CD4-positive, alpha-beta memory T cell (primary cell): ENCODE measurements at places on chromosomes 5 and 9. TPM values are rescaled to one million over a fixed set of nuclear protein-coding genes. Genes with fewer than 3 reads are reported as not detected.

GRCh38 chr9:134317790-134318414 lies 8.4 kb upstream of the RXRA start:
- no peak for DNase-seq

The RAI14 gene
- total RNA-seq: 2.6 TPM

The SPINK4 gene
- total RNA-seq: not detected

The SCGB3A1 gene
- not detected for total RNA-seq

The FOXD4L4 gene
- 0.69 TPM for total RNA-seq

DNA sequence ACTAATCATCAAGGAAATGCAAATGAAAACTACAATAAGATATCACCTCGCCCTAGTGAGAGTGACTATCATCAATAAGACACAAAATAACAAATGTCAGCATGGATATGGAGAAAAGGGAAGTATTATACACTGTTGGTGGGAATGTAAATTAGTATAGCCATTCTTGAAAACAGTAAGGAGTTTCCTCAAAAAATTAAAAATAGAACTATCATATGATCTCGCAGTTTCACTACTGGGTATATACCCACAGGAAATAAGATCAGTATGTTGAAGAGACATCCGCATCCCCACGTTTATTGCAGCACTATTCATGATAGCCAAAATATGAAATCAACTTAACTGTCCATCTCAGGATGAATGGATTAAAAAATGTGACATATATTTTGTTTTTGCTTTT lies 31.6 kb upstream of the STK32A start:
- no peak for DNase-seq

DNA sequence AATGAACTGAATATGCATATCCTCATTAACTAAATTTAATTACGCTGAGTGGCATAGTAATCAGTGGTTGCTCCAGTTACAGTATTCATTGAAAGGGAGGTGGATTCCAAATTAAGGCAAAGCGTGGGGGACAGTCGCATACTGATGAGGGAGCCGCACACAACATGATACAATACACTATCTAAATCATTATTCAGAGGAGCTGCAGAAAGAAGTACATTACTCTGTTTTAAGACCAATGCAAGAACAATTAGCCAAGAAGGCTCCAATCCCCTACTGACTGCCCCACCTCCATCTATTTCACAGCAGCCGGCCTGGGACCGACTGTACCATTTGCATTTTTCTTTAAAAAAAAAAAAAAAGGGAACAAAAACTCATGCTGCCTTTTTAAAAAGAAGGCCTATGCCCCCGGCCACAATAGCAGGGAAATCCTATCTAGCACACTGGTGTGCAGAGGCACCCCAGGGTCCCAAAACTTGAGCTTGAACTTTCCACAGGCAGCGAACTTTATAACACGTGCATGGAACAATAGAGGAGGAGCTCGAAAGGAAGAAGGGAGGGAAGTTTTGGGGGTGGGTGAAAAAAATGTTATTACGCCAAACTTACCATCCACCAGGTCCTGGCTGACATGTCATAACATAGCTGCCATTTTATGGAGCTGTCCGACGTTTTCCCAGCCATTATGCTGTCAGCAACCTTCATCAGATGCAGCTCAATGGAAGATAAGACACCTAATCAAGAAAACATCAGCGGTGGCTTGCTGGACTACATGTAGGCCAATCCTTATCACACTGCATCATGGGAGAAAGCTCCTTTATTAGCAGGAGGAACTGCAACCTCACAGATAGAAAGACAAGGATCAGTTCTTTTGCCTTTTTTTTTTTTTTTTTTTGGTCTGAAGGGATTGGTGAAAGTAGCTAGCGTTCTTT lies 161.6 kb downstream of the ZDHHC21 start:
- no peak for DNase-seq

The CCNO gene
- not detected for total RNA-seq

DNA sequence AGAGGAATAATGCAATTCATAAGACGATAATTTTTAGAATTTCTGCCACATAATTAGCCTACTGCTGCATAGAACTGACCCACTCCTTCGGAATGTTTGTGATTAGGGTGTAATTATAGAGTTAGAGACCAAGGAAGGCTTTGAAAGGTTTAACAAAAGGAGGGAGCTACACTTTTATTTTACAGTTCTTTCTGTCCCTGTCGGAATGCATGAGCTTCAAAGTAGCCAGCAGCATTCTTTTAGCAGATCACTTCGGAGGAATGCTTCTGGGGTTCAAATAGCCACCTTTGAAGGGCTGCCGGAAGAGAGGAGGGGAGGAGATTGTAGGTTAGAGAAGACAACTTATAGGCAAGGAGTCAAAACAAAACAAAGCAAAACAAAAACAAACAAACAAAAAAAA lies 168.1 kb downstream of the GRIA1 start:
- DNase-seq: no peak

The POLR1E gene
- total RNA-seq: 38.2 TPM

The MARCHF11 gene
- not detected for total RNA-seq

- no peak for DNase-seq
These were observed 176.2 kb downstream of the SEC61B start for GRCh38 chr9:99398241-99398640.

DNA sequence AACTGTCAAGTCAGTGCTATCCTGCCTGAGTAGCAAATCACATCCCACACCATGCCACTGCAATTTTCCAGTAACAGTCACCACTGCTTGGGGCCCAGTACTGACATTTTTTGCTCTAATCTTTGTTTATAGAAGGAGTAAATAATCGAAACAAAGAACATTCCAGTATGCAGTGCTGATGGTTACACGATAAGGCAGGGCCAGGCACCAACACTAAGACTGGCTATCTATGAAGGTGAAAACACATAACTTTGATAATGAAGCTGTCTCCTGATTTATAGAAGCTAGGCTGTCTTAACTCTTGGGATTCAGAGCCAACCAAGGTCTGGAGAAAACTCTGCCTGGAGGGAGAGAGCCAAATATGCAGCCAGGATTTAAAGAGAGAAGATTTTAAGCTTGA lies 365.3 kb downstream of the BNC2 start:
- no peak for DNase-seq

The SLC34A3 gene
- not detected for total RNA-seq

The SPINK7 gene
- total RNA-seq: not detected

The SDHA gene
- total RNA-seq: 131 TPM

The CTNNA1 gene
- total RNA-seq: 26.1 TPM

The STPG3 gene
- total RNA-seq: not detected

GRCh38 chr5:123120197-123120596 lies 31.2 kb downstream of the PRDM6 start:
- DNase-seq: no peak

GRCh38 chr5:83731638-83732037 lies 11.0 kb upstream of the HAPLN1 start:
- DNase-seq: no peak

The IFNK gene
- total RNA-seq: not detected

The CCNJL gene
- total RNA-seq: not detected

The SLC6A18 gene
- not detected for total RNA-seq

DNA sequence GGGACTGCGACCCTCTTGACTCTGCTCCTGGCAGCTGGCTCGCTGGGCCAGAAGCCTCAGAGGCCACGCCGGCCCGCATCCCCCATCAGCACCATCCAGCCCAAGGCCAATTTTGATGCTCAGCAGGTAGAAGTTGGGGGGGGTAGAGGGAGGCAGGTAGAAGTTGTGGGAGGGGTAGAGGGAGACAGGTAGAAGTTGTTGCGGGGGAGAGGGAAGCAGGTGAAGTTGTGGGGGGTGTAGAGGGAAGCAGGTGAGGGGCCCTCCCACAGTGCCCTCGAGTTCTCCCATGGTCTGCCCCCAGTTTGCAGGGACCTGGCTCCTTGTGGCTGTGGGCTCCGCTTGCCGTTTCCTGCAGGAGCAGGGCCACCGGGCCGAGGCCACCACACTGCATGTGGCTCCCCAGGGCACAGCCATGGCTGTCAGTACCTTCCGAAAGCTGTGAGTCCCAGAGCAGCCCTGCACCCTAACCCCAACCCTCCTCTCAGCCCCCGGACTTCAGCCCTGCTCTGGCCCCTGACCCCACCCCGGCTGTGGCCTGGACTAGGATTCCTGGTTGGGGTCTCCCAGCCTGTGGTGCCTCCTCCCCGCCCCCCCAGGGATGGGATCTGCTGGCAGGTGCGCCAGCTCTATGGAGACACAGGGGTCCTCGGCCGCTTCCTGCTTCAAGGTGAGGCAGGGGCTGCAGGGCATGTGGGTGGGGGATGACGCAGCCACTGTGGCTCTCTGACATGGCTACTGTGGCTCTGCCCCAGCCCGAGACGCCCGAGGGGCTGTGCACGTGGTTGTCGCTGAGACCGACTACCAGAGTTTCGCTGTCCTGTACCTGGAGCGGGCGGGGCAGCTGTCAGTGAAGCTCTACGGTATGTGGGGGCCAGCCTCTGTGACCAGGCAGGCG lies 537 bp downstream of the C8G start:
- no peak for DNase-seq

The SLC23A1 gene
- not detected for total RNA-seq

DNA sequence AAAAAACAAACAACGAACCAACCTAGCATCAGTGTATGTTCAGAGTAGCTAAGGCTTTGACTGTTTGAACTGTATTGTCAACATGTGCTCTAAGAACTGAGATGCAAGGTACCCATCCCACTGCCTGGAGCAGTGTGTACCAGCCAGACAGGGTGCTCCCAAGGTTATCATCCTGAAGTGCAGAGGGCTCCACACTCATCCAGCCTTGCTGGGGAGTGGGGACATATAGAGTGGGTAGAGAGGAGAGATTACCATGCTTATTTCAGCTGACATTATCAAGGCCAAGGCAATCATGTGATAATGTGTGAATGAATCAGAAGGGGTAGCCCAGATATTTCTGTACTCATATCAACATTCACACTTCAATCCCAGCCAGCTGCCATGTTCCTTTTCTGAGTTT lies 68.7 kb upstream of the ZNF622 start:
- no peak for DNase-seq

DNA sequence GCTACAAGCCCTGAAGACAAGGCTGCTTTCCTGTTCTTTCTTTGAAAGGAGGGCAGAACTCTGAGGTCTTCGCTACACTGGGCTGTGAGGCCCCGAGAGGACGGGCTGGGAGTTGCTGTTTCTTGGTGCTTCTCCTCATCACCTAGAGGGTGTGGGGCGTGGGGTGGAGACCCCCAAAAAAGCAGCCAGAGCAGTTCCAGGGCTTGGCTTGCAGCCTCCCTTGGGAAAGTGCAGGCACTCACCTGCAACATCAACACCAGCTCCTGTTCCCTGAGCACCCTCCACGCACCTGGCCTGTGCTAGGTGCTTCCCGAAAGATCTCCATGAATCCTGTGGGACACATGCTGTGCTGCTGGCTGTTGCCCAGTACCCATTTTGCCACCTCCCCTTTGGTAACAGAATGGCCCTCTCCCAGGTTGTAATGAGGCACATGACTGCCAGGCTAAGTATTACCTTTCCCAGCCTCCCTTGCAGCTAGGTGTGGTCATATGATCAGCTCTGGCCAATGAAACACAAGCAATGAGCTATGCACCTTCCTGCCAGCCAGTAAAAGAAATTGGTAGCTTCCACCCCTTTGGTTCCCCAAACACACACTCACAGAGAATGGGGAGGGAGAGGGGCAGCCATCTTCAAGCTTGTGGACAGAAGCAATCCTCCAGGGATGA lies 146.0 kb downstream of the C9orf50 start:
- DNase-seq: no peak

DNA sequence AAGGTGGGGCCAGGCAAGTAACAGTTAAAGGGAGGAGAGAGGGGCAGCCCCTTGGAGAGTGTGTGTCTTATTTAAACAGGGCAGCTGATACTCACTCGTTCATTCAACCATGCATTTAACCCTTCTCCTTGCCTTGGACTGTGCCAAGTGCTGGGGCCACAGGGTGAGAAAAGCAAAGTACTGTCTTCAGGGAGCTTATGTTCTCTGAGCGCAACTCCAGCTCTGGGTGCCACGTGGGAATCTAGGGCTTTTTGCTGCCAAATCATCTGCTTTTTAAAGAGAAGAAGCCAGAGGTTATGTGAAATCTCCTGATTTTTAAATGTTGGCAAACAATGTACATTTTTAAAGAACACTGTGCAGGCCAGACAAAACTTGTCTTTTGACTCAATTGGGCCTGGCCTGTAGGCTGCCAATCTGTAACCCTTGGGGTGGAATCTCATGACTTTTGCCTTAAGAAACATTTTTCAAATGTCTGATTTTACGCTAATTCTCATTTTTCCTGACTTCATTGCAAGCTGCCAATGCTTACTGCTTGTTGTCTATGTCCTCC lies 157.8 kb downstream of the NTRK2 start:
- DNase-seq: no peak

The ENTREP1 gene
- total RNA-seq: not detected

GRCh38 chr9:137423514-137424291 lies 510 bp downstream of the NOXA1 start:
- no peak for DNase-seq

GRCh38 chr9:129445794-129446306 lies 175.1 kb downstream of the C9orf50 start:
- DNase-seq: no peak

DNA sequence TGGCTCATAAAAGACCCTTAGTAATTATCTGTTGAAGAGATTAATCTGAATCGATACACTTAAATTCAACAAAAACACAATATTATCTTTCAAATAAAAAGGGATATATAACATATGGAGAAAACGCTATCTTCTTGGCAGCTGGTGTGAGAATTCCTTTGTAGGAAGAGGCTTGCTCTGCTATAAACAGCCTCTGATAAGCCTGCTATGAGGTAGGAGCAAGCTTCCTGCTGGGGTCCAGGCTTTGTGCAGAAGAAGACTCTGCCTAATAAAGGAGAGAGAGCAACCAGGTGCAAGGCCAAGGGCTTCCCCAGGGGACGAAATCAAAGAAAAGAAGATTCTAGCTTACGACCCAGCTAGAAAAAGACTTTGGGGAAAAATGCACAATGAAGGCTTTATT lies 43.3 kb upstream of the SSBP2 start:
- DNase-seq: no peak

DNA sequence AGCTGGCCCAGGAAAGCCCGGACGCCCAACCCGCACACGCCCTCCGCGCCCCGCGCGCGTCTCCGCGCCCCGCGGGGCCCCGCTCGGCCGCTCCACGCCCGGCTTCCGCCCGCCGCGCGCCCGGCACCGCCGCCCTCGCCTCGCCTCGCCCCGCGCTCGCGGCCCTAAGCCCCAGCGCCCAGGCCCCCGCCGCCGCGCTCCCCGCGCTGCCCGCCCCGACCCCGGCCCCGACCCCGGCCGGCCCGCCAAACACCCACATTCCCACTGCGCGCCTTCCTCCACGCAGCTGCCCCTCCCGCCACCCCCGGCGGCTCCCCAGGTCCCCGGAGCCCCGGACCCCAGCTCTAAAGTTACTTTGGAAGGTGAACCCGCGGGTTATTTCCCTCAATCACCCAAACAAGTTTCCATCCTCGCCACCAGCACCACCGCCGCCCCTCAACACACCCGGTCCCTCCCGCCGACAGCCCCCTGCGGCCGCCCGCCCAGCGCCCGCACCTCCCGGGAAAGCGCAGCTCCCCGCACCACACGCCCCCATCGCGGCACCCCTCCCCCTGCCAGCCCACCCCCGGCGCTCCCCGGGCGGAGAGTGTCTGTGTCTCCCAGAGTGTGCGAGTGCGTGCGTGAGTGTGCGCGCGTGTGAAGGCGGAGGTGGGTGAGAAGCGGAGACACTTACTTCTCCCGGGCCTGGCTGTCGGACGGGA lies 439 bp downstream of the SSBP2 start:
- DNase-seq: peak; percentile 47
